Stimulated activated CD8-positive, alpha-beta memory T cell treated with anti-CD3 and anti-CD28 coated beads, Interleukin-7, amount 100 ng/mL, for 24 hours (primary cell): ENCODE measurements at places on chromosomes 1 and 21.

GRCh38 chr1:157966031-157966537 is 27.4 kb upstream of the KIRREL1 start:
- no peak for DNase-seq

DNA sequence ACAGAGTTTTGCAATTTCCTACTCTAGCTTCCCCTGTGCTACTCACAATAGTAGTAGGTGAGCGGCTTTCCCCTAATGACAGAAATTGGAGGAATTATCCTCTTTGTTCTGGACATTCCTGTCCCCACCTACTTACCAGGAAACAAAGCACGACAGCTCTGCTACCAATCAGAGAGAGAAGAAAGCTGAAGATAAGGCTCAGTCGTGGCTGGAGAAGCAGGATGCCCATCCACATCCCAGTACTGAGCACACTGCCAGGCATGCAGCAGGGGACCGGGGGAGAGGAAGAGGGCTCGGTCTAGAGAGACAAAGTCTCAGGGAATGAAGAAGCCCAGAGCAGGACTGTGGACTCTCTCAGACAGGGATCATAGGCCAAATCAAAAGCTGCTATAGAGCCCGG is 134.1 kb upstream of the KRTAP19-8 start:
- no peak for DNase-seq

- DNase-seq: peak; percentile 24
Observed at GRCh38 chr21:45981151-45982091, at the start of gene COL6A1. TSS of gene COL6A1 (plus strand) at chr21:45981770. CDS start at chr21:45981851, 81 bp downstream.

DNA sequence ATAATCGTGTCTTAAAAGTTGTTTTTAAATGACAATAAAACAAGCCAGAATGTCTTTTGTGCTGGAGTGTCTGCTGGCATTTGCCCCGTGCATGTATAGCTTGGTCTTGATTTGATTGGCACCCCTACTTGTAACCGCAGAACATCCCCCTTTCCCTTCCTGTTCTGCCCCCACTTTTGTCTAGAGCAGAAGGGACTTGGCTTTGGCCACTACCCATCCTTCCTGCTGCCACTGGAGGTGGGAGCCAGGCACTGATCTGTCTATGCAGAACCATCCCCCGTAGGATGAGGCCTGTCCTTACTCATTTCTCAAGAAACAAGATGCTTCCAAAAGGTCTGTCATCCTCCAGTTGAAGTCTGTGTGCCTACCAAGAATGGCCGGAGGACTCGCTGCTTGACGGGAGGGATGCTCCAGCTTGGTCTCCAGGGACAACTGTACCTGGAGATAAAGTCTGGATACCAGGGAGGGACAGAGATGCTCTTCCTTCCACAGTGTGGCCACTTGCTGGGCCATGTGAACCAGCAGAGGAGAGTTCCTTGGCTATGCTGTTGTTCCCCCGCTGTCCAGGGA is 1.1 kb upstream of the SLC27A3 start:
- no peak for DNase-seq
